ENCODE measurements at places on chromosomes 16 and 17.
A peak's percentile ranks its signal among the peaks of the same experiment; 100 is the strongest.

GRCh38 chr17:81858170-81858966 is 2.0 kb downstream of the P4HB start:
- DNase-seq: no peak

GRCh38 chr16:84603140-84603816 is 14.6 kb downstream of the COTL1 start:
- DNase-seq: no peak

DNA sequence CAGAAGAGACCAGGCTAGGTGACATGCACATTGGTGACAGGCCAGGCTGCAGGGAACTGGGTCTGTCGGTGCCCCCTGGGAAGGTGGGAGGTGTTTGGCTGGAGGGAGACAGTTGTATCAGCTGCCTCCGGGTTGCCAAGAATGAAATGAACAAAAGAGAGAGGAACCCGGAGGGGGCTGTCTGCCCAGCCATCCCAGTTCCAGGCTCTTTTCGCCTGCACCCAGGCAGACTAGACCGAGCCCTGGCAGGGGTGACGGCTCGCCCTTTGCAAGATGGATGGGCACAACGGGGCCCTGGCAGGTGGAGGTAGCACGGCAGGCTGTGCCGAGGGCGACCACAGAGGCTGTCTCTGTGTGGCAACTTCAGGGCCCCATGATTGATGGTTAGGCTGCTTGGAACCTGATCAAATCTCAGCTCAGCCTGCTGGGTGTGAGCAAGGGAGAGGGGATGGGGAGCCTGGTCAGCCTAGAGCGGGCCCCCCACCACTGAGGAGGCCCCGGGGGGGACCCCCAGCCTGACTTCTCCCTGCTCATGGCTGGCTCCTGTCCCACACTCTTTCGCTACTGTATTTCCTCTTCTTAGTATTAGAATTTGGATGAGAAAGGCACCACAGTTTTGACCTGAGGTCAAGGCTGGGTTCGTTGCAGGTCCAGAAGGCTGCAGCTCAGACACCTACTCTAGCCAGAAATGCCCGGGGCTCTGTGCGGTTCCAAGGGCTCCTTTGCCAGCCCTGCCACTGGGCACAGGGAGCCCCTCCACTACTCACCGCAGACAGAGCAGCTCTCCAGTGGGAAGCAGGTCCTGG is 118.9 kb upstream of the CHMP6 start:
- DNase-seq: no peak

DNA sequence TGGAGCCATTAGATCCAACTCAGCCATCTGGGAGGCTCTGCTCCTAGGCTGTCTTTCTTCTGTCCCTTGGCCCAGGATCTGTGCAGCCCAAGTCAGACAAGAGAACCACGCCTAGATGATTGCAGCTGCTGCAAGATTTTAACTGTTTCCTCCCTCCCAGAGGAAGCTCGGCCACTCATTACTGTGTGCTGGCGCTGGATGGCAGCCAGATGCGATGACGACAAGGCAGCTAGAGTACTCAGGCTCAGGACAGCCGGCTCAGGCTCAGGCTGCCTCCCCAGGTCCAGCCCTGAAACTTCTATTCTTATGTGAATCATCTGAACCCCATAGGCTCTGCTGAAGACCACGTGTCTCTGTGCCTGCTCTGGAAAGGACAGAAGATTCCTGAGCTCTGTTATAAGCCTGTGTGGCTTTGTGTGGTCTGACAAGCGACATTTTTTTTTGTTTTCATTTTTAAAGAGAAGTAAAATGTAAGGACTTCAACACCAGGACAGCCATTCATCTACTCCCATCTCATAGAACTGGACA is 32.1 kb upstream of the FBXW10B start:
- no peak for DNase-seq

- no peak for DNase-seq
Measured at GRCh38 chr17:70825321-70826125, 656.2 kb downstream of the KCNJ2 start.

DNA sequence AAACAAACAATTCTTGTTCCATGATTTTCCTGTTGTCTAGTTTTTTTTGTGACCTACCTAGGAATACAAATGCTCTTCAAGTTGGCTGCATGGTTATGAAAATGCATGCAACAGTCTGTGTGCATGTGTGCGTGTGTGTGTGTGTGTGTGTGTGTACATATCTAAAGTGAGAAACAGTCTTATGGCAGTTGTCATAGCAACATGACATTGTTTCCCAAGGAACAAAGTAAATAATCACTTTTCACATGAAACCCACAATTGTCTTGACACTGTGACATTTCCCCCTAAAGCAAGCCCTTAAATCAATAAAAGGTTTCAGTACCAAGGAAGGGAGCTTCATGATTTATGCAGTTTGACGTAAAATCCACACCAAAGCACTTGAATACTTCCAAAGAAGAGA is 758.4 kb downstream of the CDH8 start:
- DNase-seq: no peak

GRCh38 chr17:68484458-68484857 is 27.2 kb upstream of the WIPI1 start:
- no peak for DNase-seq

GRCh38 chr16:49980166-49980565 is 44.9 kb upstream of the CNEP1R1 start:
- DNase-seq: no peak

DNA sequence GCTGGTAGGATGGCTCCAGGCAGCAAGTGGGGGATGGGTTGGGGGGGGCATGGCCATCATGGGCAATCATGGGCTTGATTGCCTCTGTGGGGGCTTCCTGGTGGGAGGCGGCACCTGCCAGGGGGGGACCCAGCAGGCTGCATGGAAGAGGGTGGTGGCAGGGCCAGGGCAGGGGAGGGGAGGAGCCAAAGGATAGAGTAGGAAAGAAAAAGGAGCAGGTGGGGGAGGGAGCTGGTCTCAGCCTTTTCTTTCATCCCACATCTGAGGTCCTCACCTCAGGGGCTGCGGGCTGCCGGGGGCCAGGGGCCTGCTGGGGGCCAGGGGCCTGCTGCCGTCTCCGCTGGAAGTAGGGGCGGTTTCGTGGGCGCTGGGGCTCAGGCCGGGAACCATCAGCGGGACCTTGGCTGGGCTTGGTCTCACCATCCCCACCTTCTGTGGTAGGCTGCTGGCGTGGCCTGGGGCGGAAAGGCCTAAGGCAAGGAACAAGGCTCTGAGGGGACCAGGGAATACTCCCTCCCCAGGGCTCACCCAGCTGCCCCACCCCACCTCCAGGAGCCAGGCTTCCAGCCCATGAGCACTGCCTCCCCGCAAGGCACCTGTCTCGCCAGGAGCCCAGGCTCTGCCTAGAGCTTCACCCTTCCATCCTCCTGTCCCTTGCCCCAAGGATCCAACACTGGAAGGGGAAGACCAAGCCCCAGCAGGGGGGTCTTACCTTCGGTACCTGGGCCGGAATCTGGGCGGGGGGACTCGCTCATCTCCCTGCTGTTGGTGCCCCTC is 5.0 kb downstream of the YBX2 start:
- no peak for DNase-seq

GRCh38 chr17:40531051-40531991 is 29.9 kb upstream of the TNS4 start:
- DNase-seq: no peak

DNA sequence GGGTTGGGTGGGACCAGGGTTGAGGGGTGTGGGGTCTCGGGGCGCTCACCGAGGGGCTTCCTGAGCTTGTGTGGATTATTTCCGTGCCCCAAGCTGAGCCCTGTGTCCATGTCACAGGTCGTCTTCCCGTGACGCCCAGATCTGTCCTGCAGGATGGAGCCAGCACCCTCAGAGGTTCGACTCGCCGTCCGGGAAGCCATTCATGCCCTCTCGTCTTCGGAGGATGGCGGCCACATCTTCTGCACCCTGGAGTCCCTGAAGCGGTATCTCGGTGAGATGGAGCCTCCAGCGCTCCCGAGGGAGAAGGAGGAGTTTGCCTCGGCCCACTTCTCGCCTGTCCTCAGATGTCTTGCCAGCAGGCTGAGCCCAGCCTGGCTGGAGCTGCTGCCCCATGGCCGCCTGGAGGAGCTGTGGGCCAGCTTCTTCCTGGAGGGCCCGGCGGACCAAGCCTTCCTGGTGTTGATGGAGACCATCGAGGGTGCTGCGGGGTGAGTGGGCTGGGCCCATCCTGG is 1.0 kb downstream of the TELO2 start:
- DNase-seq: no peak

DNA sequence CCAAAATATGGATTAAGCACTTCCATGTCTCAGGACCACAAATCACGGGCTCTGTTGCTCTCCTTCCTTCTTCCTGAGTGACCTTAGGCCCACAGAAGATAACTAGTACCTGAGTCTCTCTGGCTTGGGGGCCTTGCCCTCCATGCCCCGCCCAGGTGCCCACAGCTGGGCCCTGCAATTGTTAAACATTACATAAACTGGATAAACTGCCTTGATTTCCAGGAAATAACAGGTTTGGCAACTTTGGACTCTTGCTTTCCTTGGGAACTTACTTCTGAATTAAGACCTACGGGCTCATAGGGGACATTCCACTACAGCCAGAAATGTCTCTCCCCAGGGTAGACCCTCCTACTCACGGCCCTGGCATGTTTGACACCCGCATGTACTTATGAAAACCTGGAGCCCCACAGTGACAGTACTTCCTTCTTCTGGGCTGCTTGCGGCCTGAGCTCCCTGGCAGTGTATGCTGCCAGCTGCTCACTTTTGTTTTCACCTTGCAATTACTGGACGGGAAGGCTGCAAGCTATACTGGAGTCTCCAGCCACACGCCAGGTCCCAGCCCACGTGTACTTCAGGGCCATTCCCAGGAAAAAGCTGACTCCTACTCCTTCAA is 2.3 kb upstream of the UBALD2 start:
- DNase-seq: no peak

DNA sequence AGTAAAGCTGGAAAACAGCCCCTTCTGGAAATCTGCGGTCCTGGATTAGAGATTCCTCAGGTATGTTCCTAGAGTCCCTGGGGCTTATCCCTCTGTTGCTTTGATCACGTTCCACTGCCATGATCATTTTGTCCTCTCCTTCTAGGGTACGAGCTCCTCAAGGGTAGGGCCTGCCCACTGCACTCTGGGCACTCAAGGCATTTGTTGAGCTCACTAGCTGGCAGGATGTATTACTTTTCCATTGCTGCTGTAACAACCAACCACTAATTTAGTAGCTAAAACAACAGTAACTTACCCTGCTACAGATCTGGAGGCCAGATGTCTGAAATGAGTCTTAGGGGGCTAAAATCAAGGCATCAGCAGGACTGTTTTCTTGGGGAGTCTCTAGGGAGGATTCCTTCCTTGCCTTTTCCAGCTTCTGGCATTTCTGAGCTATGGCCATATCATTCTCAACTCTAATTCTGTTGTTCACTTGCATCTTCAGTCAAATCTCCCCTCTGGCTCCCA is 65.7 kb downstream of the ARSG start:
- no peak for DNase-seq

GRCh38 chr17:8062807-8063483 is 24.1 kb downstream of the ALOX15B start:
- no peak for DNase-seq

DNA sequence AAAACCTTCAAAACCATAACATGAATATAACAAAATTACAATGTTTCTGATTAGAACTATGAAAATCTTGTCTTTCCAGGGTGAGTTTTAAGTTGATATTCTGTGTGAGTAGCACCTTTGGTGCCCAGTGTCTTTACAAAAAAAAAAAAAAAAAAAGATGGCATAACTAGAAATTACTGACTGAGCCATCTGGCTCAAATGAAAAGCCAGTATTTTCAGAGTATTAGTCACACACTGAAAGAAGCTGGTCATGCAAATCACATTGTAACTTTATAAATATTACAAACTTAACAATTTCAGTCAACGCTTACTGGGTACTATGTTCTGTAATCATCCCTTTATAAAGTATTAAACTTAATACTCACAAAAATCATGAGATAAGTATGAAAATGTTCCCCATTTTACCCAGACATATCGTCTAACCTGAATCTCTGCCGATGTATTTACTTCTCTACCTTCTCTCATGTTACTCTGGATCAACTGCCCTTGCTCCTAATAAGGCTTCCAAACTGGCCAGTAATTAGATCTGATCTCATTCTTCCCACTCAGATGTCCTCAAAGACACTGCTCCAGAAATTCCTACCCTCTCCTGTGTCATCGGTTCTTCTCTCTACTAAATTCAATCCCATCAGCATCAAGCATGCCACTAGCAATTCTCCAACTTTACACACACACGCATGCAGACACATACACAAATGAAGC is 25.4 kb downstream of the UBE2G1 start:
- no peak for DNase-seq

DNA sequence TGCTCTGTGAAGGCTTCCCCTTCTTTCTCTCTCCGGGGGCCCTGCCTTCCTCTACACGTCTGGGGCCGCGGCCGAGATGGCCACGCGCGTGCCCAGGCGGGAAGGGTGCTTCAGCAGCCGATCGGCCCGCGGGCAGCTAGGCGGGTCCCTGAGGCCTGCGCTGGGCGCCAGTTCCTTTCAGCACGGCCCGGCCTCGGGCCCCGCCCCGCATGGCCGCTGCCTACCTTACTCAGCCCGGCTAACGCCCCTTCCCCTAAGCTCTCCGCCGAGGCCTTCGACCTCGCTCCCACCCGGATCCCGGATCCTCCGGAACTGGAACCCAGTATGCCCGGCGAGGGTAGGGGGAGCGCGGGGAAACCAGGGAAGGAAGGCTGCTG is 335 bp downstream of the TMEM11 start:
- peak; percentile 9 for DNase-seq

DNA sequence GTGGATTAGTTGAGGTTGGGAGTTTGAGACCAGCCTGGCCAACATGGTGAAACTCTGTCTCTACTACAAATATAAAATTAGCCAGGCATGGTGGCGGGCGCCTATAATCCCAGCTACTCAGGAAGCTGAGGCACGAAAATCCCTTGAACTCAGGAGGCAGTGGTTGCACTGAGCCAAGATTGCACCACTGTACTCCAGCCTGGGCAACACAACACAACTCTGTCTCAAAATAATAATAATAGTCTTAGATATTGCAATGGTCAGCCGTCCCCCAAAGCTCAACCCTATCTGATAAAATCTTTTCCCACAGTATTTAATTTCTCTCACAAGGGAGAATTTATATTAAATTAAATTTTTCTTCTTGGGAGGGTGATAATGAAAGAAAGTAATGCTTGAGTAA is 169.6 kb downstream of the XYLT1 start:
- DNase-seq: no peak

DNA sequence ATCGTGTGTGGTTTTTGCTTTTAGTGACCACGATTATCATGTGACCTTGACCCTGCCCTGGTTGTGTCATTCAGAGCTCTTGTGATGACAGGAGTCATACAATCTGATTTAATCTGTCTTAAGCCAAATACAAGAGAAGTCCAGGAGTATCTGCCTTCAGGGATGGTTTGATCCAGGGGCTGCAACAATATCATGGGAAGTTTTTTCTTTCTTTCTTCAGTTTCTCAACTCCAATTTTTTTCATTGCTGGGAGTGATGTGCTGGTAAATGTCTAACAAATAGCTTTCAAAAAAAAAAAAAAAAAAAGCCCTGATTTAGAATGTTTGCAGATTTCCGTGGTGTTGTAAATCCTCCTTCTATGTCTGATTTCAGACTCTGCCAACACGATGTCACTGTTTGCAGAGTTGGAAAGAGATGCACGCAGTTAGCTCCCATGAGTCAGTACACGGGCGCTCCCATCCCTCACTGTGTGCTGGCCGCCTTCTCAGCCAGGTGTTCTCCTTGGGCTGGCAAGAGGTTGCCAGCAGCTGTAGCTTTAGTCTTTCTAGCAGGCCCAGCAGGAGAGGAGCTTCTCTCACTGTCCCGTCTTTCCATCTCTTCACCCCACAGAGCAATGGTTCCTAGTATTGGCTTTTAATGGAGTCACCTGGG is 229.7 kb downstream of the SNX29 start:
- DNase-seq: no peak

- DNase-seq: no peak
Measured at GRCh38 chr16:19696961-19697360, 21.1 kb downstream of the KNOP1 start.
